ENCODE measurements at places on chromosomes 3 and 15.
A peak's percentile ranks its signal among the peaks of the same experiment; 100 is the strongest.

GRCh38 chr15:48355377-48355776 lies 24.1 kb downstream of the DUT start:
- no peak for DNase-seq

DNA sequence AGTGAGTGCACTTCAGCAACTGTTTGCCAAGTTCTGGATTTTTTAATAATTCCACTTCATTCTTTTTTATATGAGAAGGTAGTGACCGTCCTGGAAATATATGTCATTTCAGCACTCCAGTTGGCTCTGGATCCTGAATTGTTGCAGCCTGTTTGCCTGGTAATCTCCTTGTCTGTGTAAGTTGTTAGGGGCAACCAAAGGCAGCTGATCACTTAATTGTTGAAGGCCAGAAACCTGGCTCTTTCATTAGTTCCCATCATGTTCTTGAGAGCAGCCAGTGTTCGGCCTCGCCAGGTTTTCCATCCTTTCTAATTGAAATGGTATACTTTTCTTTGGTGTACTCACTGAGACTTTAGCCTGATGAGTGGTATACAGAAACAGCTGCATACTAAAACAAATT lies 168.6 kb downstream of the SOX2 start:
- no peak for DNase-seq

- DNase-seq, result no peak
Observed at GRCh38 chr3:25818335-25818734, 28.4 kb downstream of the OXSM start.

GRCh38 chr15:67980773-67981685 lies 73.1 kb upstream of the PIAS1 start:
- no peak for DNase-seq

DNA sequence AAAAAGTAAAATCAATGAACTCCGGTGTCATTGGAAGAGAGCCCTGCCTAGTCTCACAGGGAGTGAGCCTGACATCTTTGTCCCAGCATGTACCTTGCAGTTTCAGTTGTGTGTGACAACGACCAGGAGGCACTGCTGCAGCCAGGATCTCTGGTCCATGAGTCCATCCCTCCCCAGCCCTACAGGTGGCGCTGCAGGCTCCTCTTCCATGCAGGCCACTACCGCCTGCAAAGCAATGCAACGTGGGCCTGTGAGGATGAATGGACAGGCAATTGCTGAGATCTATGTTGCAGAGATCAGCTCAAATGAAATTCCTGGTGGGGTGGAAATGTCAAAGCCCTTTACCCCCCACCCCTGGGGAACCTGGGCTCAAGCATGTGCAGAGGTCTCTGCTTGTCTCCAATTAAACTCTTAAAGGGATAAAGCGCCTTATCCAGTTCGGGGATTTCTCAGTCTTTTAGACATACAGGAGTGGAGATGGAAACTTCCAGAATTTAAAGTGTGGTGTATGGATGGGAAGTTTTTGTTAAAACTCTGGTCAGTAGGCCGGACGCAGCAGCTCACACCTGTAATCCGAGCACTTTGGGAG lies 35.8 kb downstream of the TKT start:
- peak; percentile 52 for DNase-seq

DNA sequence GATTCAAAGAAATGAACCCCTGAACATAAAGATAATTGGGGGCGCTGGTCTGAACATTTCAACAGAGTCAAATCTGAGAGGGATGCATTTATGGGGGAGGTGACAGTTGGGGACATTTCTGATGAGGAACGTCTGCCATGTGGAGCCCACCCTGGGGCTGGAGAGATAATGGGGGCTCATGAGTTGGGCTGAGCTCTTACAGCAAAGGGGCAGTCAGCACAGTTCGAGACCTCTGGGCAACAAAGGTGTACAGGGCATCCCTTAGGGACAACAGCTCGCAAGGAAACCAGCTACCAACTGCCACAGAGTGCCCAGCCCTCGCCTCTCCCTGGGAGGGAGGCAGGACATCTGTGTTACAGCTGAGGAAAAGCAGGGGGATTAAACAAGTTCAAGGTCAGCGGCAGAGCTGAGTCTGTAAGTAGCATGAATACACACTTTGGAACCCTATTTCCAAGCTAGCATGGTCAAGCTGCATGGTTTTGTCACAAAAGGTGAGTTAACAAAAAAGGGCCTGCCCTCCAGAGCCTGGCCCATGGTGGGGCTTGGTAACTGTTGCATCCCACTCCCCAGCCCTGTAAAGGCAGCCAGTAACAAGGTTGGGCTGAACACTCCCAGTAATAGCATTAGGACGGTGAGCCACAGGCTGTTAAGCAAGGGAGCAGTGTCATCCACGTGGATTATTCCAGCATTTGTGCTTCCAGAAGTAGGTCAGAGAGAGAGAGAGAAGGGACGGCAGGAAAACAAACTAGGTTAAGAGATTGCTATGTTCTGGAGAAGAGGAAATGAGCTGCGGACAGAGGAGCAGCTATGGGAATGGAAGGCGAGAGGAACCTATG lies 4.3 kb downstream of the GNB5 start:
- DNase-seq, result no peak

- DNase-seq, result no peak
Observed at GRCh38 chr15:74044267-74045110, 37.9 kb downstream of the GOLGA6A start.

Data from stimulated activated CD4-positive, alpha-beta T cell treated with anti-CD3 and anti-CD28 coated beads, TNF-alpha, amount 100 ng/mL, for 1 hour (primary cell).